ENCODE measurements at places on chromosomes 7 and 10. TPM values are rescaled to one million over a fixed set of nuclear protein-coding genes. Genes with fewer than 3 reads are reported as not detected.

Gene LRRTM3
- not detected for total RNA-seq

Gene CPA5
- under 0.01 TPM for total RNA-seq

Gene ASIC3
- total RNA-seq = not detected

Gene ZNF425
- 6.3 TPM for total RNA-seq

Gene UCN3
- not detected for total RNA-seq

Gene LRRN3
- 1.4 TPM for total RNA-seq

Gene FBXL15
- total RNA-seq = 7.0 TPM

Gene SUGCT
- 18.8 TPM for total RNA-seq

Gene NANOS1
- 0.09 TPM for total RNA-seq

Gene CCL26
- total RNA-seq = 1.4 TPM

Gene CALHM3
- not detected for total RNA-seq

Gene PTPN20
- total RNA-seq = 0.09 TPM

Gene CLDN12
- 27.9 TPM for total RNA-seq

Gene CYP26C1
- under 0.01 TPM for total RNA-seq

Gene PLEKHS1
- total RNA-seq = not detected

Gene NPVF
- total RNA-seq = not detected

Gene MSMB
- total RNA-seq = not detected

Gene ATP5F1C
- 234 TPM for total RNA-seq

Gene PITRM1
- total RNA-seq = 36.8 TPM

Gene LEP
- total RNA-seq = not detected

Gene PLA2G12B
- not detected for total RNA-seq

Gene ZNF239
- 4.3 TPM for total RNA-seq

Gene HOXA5
- 10.3 TPM for total RNA-seq

Gene SVOPL
- total RNA-seq = not detected

Gene ZNF503
- 16.4 TPM for total RNA-seq

Gene KCND2
- total RNA-seq = 5.0 TPM

Gene ALOX5
- total RNA-seq = under 0.01 TPM

Gene SHH
- not detected for total RNA-seq

Gene IDI1
- total RNA-seq = 35.8 TPM

Gene DAGLB
- 9.9 TPM for total RNA-seq

Gene AOC1
- not detected for total RNA-seq

Gene IKZF1
- total RNA-seq = 0.16 TPM

Gene TMEM184A
- total RNA-seq = under 0.01 TPM

Gene DNAJC2
- 15.4 TPM for total RNA-seq

Gene GPR26
- total RNA-seq = not detected

Gene EBLN1
- not detected for total RNA-seq

Gene NOS3
- total RNA-seq = 0.17 TPM

Gene SCIN
- not detected for total RNA-seq

Gene AKR1C8
- not detected for total RNA-seq

Gene A1CF
- total RNA-seq = under 0.01 TPM

Gene NEUROG3
- total RNA-seq = not detected

Gene EPO
- not detected for total RNA-seq

Gene SPDYE2B
- total RNA-seq = not detected

Gene SLC18A3
- total RNA-seq = not detected

Gene XRCC2
- total RNA-seq = 0.26 TPM

Gene GPR37
- total RNA-seq = 4.7 TPM

Gene PNLIPRP3
- not detected for total RNA-seq

Gene NEUROD6
- total RNA-seq = not detected

Gene PAOX
- 6.6 TPM for total RNA-seq

Gene GFRA1
- total RNA-seq = under 0.01 TPM

Gene ITIH5
- total RNA-seq = 0.17 TPM

Gene ZPBP
- not detected for total RNA-seq

Gene LSM8
- total RNA-seq = 36.9 TPM

Gene UNC5B
- total RNA-seq = 11.4 TPM
